ENCODE measurements at places on chromosomes 12 and 14. TPM values are rescaled to one million over a fixed set of nuclear protein-coding genes. Genes with fewer than 3 reads are reported as not detected.

Gene SERPINA6
- total RNA-seq = not detected

Gene BICDL1
- 71.2 TPM for total RNA-seq

Gene DAO
- total RNA-seq = not detected

GRCh38 chr14:64082837-64083236 lies 211.3 kb downstream of the ESR2 start:
- H3K36me3 ChIP-seq = peaks cover 52% of the 10 kb centered on the region
- no peak for DNase-seq
- no peak overlapping the region for H3K4me3 ChIP-seq

DNA sequence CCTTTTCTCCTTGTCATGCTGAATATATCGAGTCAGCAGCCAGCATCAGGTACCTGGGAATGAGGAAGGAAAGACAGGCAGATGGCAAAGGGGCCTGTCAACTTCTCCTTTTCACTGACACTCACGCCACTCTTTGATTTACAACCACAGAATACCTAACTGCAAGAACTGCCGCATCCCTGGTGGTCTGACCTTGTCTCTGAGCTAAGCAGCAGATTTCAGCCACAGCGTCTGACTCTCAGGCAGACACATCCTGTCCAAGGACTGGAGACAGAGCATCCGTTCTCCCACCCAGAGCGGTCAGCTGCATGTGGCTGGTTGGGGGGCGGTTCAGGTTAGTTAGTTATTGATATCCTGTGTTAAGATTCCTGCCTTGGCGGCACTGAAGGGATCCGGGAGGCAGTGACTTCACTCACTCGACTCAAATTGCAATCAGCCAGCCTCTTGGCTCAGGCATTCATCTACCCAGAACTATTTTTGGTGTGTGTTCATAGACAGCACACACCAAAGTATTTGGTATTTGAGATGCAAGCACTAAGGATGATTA lies 11.2 kb upstream of the MAP1LC3B2 start:
- H3K27ac ChIP-seq = no peak overlapping the region
- DNase-seq = no peak
- no peaks in the 10 kb centered on the region for H3K4me1 ChIP-seq
- H3K36me3 ChIP-seq = no peaks in the 10 kb centered on the region

DNA sequence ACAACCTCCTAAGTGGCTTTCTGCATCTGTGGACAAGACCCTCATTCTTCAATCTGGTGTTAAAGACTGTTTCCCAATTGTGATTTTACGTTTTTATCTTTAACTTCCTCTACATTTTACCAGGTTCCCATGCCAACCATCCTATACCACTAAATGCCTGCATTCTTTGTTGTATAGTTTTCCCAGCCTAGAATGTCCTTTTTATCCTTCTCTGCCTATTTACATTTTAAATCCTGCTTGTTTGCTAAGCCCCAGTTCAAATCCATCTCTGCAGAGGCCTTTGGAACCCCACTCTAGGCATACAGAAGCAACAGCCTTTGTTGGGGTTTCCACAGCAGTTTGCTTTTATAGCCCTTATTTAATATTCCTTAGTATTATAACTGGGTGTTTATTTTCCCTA lies 325.1 kb upstream of the DDHD1 start:
- DNase-seq = no peak
- no peaks in the 10 kb centered on the region for H3K27me3 ChIP-seq
- no peak overlapping the region for H3K4me3 ChIP-seq
